Activated CD4-positive, CD25-positive, alpha-beta regulatory T cell (primary cell): ENCODE measurements at places on chromosomes 6 and 20.

DNA sequence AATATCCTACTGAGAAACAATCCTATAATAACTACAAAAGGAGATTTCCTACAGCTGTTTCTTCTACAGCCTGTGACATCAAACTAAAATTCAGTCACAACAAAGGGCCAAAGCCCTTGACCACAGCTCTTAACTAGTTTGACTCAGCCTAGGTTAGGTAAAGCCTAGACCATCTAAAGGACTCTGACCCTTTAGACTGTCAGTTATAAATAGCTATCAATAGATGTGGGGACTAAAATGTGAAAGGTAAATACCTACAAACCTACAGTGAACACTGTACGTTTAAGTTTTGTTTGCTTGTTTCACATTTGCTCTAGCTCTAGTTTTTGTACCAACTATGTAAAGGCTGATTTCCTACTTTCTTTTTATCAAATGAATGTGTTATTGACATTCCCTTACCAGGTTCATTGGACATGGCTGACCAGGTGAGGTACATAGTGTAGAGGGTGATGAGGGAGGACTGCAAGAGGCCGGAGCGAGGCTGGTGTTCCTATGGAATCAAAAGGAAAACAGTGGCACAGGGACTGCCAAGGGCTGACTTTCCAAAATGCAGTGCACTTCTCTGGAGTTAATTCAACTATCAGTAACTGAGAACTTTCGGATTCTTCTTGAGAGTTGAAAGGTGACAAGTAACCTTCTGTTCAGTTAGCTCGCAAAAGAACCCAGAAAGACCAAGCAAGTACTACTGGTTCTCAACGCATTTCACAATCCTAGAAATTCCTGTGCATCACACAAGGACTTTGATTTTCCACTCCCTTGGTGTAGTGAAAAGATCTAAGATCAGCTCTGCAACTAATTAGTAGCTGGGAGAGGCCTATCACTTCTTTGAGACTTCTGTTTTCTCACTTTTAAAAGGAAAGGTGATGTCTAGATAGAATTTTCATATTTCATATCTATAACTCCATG, 17.2 kb downstream of the SERINC3 start:
- no peak for DNase-seq

DNA sequence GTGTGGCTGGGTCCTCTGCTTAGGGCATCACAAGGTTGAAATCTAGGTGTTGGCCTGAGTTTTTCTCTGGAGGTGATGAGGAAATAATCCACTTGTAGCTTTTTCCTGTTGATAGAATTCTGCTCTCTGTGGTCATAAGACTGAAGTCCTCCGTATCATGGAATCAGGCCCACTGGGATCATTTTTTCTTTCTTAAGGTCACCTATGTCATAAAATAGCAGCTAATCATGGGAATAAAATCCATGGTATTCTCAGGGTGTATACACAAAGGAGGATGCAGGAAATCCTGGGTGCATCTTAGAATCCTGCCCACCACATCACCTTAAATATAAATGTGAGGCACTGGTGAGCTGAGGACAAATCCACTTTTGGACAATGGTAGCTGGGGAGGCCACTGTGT, 72.7 kb downstream of the PRDM1 start:
- no peak for DNase-seq

DNA sequence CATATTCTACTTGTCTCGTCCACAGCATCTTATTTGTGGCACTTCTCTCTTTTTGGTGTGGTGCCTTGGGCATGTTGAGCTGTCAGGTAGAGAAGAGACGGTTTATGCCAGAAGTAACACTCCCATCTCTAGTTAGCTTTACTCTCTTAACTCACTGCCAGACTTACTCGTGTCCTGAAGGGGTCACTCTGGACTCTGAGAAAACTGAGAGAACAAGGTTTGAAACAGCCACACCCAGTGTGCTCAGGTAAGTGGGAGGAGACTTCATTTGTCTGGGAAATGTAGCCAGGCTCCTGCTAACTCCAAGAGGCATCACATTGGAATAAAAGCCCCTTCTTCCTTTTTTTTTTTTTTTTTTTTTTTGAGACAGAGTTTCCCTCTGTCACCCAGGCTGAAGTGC, 360.8 kb downstream of the QKI start:
- DNase-seq: no peak

GRCh38 chr6:138289739-138290138, 71.4 kb upstream of the PBOV1 start:
- DNase-seq: no peak

DNA sequence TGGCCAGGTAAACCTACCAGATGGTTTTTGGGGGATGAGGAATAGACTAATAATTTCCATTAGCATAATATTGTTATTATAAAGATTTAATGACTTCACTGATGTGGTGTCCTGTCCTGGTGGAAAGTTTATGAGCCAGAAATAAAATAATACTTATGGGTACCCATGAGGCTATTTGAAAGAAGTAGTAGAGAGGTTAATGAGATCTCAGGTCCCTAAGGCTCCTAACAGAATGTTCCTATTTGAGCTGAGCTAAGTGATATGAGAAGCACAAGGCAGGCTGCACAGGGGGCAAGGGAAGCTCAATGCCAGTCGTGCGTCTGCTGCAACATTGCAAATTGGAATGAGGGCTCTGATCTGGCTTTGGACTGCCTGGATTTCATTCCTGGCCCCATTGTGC, 174.1 kb downstream of the BMP2 start:
- DNase-seq: no peak

DNA sequence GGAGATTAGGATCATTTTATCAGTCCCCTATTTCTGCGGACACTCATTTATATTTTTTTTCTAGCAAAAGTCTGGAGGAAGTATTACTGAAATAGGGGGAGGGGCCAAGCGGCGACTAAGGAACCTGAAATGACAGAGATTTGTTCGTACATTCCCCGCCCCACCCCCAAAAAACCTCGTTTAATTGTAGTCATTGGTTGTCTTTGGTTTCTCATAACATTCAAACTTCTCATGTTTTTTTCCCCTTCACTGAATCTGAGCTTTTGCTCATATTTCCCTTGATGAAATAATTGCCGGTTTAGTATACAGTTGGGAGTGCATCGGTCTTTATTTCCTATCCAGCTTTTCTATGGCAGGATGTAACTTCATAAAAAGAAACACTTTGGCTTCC, 768 bp upstream of the FYN start:
- peak; percentile 17 for DNase-seq

- DNase-seq: no peak
These were observed 20.5 kb downstream of the XRN2 start for GRCh38 chr20:21323640-21324039.

DNA sequence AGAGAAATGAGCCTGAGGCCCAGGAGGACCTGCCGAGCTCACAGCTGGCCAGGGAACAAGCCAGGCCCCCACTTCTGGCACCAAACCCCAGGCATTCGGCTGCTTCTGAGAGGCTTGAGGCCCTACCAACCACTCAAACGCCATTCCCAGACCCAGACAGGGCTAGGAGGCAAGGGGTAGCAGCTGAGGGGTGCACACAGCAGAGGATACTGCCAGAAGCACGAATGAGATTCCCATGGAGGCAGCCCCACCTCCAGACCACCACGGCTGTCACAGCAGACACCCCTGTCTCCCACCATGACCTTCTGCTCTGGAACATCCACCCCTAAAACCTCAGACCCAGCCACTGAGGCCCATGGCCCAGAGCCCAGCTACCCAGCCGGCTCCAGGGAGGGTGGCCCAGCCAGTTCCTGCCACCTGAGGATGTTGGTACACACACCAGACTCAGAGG, 36.1 kb downstream of the NTSR1 start:
- DNase-seq: no peak

DNA sequence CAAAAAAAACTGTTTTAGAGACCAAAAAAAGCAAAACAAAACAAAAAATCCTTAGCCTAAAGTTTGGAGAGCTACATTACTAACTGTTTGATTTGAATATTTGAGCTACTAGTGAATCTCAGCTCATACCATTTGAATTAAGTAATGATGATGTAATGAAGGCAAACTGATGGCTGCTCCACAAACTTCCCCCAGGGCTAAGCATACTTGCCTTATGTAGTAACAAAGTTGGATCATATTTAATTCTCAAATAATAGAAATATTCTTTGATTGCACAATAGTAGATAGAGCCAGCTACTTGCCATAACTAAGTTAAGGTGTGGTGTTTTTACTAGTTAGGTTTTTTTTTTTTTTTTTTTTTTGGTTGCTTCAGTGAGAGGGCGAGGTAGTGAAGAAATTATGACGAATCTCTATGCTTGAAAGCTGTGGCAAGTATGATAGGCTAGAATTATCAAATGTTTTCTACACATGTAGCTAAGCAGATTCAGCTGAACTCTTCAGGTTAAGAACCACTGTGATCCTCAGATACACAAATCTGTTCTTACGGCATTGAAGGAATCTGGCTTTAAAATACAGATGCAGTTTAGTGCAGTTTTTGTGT, 2.9 kb downstream of the RAB32 start:
- no peak for DNase-seq

DNA sequence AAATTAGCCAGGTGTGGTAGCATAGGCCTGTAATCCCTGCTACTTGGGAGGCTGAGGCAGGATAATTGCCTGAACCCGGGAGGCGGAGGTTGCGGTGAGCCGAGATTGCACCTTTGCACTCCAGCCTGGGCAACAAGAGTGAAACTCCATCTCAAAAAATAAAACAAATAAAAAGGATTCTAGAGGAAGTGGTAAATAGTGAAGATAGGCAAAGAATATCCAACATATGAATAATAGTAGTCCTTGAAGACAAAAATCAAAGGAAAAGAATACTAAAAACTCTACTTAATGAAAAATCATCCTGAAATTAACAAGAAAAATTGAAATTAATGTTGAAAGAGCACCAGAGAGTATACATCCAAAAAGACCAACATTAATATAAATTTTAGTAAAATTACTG, 67.0 kb upstream of the MRAP2 start:
- no peak for DNase-seq

DNA sequence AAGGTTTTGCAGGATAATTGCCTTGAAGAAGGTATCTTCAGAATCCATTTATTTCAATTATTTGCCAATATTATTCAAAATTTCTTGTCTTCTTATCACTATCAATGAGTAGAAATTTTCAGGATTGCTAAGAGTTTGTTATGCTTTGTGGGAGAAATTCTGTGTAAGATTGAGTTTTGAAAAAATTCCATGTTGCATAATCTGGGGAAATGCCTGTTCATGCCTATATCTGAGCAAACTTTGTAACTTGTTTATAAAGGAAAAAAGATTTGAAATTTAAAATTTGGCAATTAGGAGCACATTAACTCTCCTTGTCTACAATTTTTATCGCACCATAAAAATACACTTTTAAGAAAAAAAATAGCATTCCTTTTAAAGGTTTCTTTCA, 39.8 kb upstream of the EDN1 start:
- DNase-seq: no peak

DNA sequence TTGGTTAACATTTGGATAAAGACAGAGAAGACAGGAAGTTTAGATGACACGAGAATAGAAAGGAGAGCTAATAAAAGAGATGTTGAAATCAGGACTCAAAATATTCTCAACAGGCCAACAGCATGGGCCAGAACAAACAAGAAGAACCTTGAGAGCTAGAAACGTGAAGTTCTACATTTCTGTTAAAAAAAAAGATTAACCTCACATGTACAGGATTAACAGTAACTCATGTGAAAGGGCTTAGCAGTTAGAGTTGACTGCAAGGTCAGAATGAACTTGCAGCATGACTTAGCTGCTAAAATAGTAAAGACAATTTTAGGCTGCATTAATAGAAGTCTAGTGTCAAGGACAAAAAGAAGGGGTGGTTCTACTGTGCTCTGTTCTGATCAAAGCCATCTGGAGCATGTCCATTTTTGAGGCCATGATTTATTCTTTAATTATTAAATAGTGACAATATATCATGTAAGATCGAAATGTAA, 331.1 kb upstream of the HSF2 start:
- no peak for DNase-seq
